ENCODE measurements at places on chromosomes 5 and 9.

- no peak for DNase-seq
Observed at GRCh38 chr5:96014395-96014794, 52.7 kb upstream of the ELL2 start.

DNA sequence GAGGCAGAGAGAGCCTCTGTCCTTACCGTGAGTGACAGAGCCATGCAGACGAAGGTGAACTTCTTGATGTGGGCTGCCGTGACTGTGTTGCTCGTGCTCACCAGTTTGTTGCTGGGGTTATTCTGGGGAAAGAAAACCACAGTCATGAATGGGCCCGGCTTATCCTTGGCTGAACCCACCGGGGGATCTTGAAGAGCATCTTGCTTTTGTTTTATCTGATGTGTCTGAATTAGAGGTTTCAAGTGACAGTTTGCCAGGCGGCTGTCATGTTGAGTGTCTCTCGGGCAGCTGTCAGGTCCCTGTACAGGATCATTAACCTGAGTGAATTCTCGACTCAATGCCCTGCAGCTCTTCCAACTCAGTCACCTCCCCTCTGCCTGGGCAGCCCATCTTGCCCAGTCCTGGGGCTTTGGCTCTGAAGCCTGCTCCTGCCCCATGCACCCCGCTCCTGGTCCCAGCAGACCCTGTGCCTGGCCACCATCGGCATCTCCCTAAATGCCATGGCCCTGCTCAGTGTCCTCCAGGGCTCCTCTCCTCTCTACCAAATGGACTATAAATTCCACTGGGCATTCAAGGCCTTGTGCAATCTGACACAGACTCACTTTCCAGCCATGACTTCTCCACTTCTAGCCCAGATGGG lies 77.4 kb downstream of the OTULIN start:
- DNase-seq: no peak

DNA sequence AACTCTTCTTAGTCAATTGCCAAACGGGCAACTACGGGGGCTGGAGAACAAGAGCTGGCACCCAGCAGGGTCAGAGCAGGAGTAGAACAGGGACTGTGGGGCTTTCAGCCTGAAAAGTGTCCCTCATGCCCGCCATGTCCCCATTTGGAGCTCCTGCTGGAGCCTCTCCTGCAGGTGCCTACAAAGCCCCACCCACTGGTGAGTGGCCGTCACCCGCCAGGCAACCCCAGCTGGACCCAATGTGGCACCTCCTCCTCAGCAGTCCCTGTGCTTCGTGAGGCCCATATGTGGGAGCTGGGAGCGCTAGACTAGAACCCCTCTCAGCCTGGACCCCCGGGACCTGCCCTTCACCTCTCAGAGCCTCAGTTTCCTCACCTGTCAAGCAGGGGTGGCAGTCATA lies 40.9 kb downstream of the VAV2 start:
- no peak for DNase-seq

DNA sequence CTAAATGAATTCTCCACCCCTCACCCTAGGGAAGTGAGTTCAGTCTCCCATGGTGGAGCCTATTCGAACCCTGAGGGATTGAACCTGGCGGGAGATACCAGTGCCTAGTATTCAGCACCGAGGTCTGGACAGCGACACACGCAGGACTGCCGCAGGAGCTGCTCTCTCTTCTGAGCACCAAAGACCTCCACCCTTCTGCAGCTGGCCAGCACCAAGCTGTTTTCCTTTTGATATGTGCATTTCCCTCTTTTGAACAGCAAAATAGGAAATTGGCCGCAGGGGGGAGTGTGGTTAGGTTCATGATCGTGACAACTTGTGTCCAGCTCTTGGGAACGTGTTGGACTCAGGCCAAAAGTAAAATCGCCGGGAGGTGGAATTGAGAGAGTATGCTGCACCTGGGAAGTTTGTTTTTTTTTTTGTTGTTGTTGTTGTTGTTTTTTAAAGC lies 1.2 kb upstream of the PCSK1 start:
- DNase-seq: no peak

GRCh38 chr5:38426986-38427950 lies 129.2 kb downstream of the LIFR start:
- DNase-seq: no peak

DNA sequence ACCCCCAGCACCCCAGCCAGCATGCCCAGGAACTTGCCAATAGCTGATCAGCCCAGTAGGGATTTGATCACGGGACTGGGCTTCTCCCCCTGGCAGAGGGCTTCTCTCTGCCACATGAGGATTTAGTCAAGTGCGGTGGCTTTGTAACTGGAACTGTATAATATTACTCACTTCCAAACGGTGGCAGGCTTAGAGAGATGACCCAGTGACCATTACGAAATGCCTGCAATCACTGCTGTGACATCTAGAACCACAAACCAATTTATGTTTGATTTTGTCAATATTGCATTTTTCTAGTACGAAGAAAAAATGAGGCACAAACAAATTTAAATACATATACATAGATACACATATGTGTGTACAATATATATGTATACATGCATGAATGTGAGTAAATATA lies 192.1 kb downstream of the ERCC6L2 start:
- DNase-seq: no peak

- no peak for DNase-seq
Observed at GRCh38 chr5:37071901-37072581, 177.1 kb downstream of the CPLANE1 start.

- DNase-seq: no peak
Observed at GRCh38 chr5:1278656-1279442, 16.0 kb downstream of the TERT start.

- DNase-seq: no peak
Observed at GRCh38 chr5:53219174-53219573, 109.6 kb upstream of the MOCS2 start.

- no peak for DNase-seq
Observed at GRCh38 chr9:123316053-123316718, 39.8 kb upstream of the CRB2 start.
